ENCODE measurements at places on chromosomes 16 and 17.

GRCh38 chr17:45098869-45099616 lies 33.3 kb downstream of the PLCD3 start:
- peak; percentile 89 for DNase-seq

GRCh38 chr16:56860226-56861020 lies 4.6 kb upstream of the SLC12A3 start:
- DNase-seq, result no peak

DNA sequence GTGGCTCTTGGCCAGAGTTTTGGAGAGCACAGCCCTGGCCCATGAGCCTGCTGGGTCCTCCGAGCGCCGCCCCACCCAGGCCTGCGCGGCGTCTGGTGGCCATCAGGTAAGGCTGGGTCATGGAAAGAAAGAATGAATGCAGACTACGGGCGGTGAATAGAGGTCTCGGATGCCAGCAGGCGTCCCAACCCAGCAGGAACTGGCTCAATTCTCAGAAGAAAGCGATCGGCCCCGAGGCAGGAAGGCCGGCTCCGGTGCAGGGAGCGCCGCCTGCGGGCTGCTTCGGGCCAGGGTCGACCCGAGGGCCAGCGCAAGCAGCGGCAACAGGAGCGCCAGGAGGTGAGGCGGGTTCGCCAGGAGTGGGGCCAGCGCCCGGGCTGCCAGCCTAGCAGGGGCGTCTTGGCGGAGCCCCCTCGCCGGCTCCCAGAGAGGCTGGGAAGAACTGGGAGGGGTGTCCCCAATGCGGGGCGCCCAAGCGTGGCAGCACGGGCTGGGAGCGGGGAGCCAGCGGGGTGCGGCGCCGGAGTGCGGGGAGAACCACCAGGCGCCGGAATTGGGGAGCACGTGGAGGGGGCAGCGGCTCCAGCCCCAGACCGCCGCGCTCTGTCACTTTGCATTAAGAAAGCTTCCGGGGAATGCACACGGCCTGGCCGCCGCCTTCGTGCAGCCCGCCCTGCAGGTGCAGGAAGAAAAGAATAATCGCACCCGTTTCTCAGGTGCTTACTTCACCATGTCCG lies 7.1 kb upstream of the TMC5 start:
- DNase-seq, result no peak

- DNase-seq, result no peak
These were observed 14.8 kb downstream of the DNAI2 start for GRCh38 chr17:74288785-74289184.

DNA sequence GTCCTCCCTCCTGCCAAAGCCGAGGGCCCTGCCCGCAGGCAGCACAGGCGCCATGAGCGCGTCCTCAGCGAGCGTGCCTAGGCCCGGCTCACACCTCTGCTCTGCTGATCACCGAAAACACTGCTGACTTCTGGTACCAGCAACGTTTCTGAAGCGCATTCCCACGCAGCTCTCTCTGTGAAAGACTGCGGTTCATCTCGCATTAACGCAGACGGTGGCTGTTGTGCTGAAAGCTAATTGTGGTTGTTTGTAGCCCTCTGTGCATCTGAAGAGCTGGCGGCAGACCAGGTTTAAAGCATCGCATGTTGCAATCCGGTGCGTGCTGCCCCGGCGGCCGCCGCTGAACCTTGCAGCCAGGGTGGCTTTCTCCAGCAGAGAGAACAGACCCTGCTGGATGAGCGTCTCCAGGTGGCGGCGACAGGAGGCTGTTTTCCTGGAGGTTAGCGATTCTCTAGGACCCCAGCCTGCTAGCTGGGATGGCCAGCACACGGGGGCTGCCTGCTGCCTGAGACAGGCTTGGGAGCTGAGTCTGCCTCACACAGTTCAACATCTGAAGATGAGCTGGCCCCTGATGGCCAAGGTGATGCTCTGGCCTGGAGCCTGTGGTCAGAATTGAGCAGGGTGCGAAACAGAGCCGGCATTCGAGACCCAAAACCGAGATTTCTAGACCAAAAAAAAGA lies 49.8 kb upstream of the CHMP6 start:
- DNase-seq, result no peak

- no peak for DNase-seq
These were observed 131.2 kb upstream of the NLRP1 start for GRCh38 chr17:5715478-5715877.

- peak; percentile 55 for DNase-seq
These were observed 204.9 kb upstream of the KCNJ16 start for GRCh38 chr17:69870091-69870530.

DNA sequence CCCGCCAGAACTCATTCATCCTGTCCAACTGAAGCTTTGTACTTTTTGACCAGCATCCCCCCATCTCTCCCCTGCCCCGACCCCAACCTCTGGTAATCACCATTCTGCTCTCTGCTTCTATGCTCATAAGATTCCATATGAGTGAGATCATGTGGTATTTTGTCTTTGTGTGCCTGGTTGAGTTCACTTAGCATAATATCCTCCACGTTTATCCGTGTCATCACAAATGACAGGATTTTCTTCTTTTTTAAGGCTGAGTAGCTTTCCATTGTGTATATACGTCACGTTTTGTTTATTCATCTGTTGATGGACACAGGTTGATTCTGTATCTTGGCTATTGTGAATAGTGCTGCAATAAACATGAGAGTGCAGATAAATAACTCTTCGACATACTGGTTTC lies 278.9 kb downstream of the SNX29 start:
- DNase-seq, result no peak

- DNase-seq, result no peak
These were observed 89.0 kb downstream of the C17orf67 start for GRCh38 chr17:56744721-56745120.

- no peak for DNase-seq
These were observed 78.3 kb upstream of the CIBAR2 start for GRCh38 chr16:85190572-85190971.

GRCh38 chr17:39531252-39531651 lies 70.0 kb downstream of the CDK12 start:
- DNase-seq, result no peak

GRCh38 chr17:11642655-11643054 lies 44.4 kb downstream of the DNAH9 start:
- DNase-seq, result no peak

DNA sequence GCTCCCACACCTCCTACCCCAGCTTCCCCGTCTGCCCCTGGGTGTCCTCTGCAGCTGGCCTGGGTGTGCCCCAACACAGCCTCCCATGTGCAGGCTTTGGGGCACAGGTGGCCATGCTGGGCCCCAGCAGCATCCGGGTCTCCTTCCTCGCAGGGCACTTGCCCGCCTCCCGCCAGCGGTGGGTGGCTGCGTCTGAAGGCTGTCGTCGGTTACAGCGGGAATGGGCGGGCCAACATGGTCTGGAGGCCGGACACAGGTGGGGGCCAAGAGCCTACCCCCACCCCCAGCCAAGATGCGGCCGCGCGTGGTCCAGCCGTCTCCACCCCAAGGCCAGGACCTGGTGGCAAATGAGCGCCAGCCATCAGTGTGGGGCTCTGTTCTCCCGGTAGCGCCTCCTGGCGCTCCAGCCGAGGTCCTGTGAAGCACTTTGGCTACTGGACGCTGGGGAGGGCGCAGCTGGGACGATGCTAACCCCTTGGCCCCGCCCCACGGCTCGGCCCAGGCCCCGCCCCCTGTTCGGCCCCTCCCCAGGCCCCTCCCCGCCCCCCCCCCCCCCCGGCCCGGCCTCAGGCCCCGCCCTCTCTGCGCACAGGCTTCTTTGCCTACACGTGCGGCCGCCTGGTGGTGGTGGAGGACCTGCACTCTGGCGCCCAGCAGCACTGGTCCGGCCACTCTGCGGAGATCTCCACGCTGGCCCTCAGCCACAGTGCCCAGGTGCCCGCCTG lies 7.3 kb upstream of the RHOT2 start:
- DNase-seq, result peak; percentile 95

DNA sequence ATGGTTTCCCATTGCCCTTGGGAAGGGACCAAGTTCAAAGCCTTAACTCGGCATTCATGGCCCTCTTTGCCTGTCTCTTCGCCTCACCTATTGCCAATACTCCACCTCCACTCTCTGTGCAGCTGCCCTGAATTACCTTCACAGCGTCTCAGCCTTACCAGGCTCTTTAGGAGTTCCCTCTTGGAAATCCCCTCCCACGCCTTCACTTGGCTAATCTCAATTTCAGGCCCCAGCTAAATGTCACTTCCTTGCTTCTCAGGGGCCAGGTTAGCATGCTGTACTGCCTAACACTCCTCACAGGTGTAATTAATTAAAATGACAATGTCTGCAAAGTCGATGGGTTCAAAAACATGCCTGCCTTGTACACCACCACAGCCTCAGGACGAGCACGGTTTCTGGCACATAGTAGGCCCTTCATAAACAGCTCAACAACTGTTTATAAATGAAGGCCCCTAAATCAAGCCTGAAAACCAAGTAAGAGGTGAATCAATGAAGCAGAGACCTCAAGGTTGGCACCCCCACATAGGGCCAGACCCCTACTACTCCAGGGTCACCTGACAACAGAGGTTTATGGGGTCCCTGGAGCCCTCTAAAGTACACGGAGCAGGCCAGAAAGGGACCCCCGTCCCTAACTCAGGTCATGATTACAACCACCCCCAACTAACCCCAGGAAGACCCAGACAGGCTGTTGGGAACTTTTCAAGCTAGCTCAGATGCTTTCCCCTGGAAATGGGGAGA lies 11.2 kb upstream of the EEF2K start:
- no peak for DNase-seq

DNA sequence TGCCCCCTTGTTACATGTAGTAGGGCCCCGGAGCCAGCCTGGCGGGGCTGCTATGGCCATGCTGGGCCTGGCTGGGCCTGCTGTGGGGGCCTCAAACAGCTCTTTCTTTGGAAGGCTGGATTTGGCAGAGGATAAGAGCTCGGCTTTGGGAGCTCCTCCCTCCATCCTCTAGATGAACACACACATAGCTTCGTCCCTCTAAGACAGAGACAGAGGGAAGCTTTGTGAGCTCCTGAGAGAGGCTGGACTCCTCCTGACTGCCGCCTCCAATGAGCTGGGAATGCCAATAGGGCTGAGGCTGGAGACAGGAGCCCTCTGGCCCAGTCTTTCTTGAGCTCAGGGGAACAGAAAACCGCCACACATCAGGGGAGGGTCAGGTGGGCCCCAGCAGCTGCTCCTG lies 37.3 kb upstream of the CDC42EP4 start:
- no peak for DNase-seq

GRCh38 chr17:50194934-50195865 lies 6.2 kb downstream of the COL1A1 start:
- DNase-seq, result no peak

DNA sequence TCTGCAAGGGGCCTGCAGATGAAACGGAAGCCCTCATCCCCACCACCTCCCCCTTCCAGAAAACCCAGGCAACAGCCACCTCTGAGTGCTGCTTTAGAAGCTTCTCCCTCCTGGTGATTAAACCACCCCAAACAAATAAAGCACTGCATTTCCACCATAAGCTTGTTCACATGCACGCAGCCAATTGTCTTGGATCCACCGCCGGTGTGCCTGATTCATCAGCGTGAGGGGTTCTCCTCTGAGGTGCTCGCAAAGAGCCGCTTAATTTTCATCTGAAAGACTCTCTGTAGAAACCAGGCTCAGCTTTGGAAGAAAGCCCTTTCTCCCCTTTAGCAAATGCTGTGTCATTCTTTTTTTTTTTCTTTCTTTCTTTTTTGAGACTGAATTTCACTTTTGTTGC lies 155.2 kb upstream of the EEF2KMT start:
- no peak for DNase-seq

DNA sequence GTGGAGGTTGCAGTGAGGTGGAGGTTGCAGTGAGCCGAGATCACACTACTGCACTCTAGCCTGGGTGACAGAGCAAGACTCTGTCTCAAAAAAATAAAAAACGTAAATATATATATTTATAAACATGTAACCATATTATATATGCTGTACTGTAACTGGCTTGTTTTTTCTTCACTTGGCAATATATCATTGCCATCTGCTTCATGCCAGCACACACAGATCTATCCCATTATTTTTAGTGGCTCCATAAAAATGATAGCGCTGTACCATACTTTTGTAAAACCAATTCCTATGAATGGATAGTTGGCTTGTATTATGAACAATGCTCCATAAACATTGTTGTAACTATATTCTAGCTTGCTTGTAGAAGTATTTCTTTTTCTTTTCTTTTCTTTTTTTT lies 49.5 kb downstream of the GPRC5B start:
- DNase-seq, result no peak

- no peak for DNase-seq
These were observed 193.5 kb upstream of the ANKFN1 start for GRCh38 chr17:55959756-55960155.

GRCh38 chr16:69171325-69172084 lies 15.5 kb upstream of the SNTB2 start:
- no peak for DNase-seq

DNA sequence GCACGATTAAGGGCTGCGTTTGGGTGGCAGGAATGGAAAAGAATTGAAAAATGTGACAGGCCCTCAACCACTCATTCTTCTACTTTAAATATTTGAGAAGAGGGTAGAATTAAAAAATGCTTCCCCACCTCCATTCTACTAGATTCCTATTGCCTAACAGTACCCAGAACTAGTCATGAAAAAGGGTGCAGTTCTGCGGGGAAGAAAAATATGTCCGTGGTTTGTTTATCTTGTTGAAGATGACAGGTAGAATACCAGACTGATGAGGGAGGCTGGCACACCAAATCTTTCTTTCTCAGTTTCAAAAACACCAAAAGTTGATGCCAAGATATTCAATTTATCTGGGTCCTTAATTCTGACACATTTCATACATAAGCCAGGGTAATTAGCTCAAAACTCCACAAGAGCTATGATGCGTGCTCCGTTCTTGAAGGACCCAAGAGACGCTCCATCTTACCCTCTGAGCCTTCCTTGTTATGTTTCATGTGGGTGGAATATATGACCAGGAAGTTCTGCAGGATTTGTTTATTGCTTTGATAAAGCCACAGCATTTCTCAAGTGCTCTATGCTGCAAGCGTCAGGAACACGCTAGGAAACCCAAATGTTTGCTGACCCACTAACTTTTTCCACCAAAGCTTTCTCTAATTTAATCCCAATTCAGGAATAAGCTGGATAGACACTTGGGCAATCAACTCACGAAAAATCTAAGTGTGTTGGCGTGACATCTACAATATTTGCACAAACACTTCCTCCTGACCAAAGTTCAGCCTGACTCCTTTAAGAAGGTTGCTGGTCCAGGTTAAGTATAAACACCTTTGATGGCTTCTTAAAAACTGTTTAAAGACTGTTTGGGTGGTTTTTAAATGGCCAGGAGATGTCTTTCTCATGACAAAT lies 20.6 kb upstream of the GAN start:
- DNase-seq, result no peak

DNA sequence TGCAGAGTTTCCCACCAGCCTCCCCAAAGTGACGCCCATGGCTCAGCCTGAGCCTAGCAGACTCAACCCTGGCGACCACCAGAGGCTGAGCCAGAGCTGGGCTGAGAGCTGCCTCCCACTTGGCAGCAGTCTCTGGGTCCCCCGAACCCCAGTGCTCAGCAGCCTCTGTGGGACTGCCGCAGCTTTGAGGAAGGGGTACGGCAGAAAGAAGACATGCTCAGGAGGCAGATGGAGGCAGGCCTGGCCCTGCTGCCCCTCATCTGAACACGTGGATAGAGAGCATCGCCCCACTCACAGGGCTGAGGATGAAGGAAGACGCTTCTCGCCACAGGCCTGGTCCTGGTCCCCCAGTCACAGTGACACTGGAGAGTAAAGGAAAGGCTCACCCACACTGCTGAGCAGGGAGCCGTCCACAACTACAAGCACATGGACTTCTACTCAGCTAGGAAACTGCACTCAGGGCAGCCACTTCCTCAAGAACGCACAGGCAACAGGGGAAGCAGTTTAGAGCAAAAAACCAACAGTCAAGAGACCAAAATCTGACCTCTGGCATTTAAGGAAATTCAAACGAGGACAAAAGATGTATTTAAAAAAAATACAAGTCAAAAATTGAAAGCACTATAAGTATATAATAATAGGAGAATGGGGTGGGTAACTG lies 45.2 kb upstream of the GSG1L start:
- DNase-seq, result no peak
